Sigmoid colon (tissue), 7 donors: ENCODE measurements at places on chromosomes 5 and 9.

- no peak for DNase-seq
Observed at GRCh38 chr5:72387985-72388384, 67.8 kb downstream of the PTCD2 start.

DNA sequence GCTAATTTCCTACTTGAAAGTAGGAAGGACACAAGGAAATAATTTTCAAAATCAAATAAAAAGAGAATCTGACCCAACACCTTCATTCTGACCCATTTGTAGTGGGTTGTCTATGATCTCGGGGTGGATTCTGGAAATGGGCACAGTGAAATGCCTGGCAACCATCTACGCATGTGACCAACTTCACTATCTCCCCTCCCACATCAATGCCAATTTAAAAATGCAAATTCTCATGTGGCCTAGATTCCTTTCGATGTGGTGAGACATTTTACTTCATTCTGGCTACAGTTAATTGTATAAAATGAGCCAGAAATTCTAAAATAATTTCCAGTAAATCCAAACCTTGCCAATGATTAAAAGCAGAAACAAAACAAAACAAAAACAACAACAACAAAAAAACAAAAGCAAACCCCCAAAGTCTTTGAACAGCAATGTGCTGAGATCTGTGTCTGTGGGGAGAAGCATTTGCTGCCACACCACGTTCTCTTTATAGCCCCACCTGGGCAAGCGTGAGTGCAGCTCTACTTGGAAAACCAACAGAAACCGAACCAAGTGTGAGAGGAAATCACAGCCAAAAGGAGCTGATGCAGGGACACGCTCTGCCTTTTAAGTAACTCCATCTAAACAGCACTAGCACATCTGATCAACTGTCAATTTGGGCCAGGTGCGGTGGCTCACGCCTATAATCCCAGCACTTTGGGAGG is 59.0 kb downstream of the USP20 start:
- no peak for DNase-seq

DNA sequence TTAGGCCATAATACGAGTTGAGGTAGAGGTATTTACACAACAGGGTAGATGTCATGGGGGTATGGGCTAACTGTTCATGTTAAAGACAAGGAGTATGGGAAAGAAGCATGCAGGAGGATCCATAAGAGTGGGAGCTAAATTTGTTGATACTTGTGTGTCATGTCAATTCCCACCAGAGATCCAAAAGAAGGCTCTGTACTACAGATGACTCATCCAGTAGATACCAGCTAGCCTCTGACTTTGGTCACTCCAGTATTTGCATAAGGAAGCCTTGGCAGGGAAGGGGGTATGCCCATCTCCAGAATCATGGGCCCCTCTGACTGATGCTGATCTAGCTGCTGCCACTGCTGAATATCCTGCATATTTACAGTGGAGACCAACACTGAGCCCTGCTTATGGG is 743.7 kb upstream of the GRAMD2B start:
- no peak for DNase-seq

- DNase-seq, result no peak
Observed at GRCh38 chr5:24773261-24773660, 128.5 kb upstream of the CDH10 start.

DNA sequence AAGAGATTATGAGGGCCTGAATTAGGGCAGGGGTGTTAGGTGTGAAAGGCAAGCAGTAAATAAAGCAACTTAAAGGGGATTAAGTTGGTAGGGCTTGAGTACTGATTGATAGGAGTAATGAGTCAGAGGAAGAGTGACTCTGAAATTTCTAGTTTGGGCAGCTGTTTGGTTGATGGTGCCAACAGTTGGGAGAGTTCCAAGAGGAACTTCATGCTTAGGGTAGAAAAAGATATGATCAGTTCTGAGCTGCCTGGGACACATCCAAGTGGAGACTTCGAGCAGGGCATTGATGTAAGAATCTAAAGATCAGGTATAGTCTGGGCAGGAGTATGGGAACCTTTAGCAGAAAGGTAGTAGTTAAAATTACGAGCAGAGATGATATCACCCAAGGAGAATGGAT is 10.2 kb downstream of the MAMDC2 start:
- peak; percentile 66 for DNase-seq

DNA sequence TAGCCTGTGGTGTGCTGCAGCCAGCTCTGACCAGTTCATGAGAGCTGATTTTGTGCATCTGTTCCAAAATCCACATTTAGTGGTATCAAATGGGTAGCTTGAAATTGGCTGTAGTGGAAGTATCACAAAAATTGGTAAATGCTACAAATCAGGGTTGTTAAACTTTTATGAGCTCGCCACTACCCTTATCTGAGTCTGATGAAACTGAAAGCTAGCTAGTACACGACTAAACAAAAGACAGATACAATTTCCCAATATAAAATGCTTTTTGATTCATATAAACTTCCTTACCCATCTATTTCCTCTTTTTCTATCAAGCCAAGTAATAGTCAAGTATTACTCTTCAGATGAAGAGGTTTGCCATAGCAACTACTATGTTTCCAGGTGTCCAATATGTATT is 392.0 kb downstream of the TMEM161B start:
- no peak for DNase-seq
